Activated CD4-positive, alpha-beta T cell treated with anti-CD3 and anti-CD28 coated beads, Interleukin-2, amount 10 ng/mL, durations not matched to agents 7 days and 5 days (primary cell): ENCODE measurements at places on chromosomes 2 and 18. TPM values are rescaled to one million over a fixed set of nuclear protein-coding genes. Genes with fewer than 3 reads are reported as not detected.
A peak's percentile ranks its signal among the peaks of the same experiment; 100 is the strongest.

Gene UGP2
- total RNA-seq: 140 TPM

DNA sequence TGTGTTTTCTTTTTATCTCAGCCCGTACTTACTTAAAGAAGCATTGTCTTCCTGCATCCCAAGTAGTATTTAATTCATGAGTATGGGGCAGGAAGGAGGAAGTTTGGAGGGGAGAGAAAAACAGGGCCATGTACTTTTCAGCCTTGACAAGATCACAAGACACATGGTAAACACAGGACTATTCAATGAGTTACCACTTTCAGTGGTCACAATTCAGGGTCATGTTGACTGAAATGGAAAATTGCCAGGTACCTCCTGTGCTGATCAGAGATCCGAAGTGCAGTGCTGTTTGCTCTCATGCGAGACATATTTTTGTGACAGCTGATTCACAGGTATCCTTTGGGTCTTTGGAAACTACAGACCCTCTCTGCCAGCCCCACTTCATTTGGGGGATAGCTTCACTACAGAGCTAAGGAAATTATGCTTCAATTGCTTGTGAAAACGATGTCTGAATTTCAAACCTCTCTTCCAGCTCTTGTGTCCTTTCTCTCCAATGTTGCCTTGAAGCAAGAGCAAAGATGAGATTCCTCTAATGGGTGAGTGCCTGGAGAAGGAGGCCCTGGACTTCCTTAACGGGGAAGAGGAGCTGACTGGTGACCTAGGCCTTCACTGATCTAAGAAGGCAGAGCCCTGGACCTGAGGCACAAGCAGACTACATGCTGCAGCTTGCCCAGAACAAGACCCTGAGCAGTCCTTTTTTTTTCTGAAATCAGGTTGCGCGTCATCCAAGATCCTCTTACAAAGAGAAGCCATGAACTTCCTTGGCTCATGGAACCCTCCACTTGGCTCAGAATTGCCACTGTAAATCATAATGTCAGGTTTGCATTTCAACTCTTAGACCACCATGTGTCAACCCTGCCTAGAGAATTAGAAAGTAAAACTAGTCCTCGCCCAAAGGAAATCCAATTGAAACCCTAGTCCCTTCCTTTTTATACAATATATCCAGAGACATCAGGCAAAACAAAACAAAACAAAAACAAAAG, 44.1 kb downstream of the EVA1A start:
- H3K4me3 ChIP-seq: no peak overlapping the region
- peaks cover 10% of the 10 kb centered on the region for H3K27me3 ChIP-seq
- no peak for DNase-seq
- no peaks in the 10 kb centered on the region for H3K36me3 ChIP-seq

DNA sequence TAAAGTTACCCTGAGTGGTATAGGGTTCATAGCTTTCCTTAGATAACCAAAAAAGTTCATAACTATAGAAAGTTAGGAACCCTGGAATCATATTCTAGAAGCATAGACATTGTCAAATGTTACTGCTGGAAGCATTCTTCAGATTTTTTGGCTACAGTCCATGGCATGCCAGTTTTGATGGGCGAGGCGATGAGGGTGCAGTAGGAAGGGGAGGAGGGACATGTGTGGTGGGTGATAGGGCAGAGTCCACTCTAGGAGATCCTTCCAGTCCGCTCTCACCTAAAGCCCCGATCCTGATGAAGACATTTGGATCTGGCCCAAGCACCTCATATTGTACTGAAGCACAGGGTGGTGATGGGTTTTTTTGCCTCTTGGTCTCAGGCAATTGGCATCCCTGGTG, 91.8 kb downstream of the HRH4 start:
- H3K27me3 ChIP-seq: peaks cover 6% of the 10 kb centered on the region
- H3K27ac ChIP-seq: no peak overlapping the region
- no peaks in the 10 kb centered on the region for H3K4me1 ChIP-seq
- no peak for DNase-seq
- no peak overlapping the region for H3K4me3 ChIP-seq

Gene RTP5
- total RNA-seq: not detected

- H3K4me1 ChIP-seq: no peaks in the 10 kb centered on the region
- H3K27ac ChIP-seq: no peak overlapping the region
Observed at GRCh38 chr2:44813658-44814057, 127.8 kb upstream of the SIX3 start.

Gene ARHGAP15
- total RNA-seq: 197 TPM

DNA sequence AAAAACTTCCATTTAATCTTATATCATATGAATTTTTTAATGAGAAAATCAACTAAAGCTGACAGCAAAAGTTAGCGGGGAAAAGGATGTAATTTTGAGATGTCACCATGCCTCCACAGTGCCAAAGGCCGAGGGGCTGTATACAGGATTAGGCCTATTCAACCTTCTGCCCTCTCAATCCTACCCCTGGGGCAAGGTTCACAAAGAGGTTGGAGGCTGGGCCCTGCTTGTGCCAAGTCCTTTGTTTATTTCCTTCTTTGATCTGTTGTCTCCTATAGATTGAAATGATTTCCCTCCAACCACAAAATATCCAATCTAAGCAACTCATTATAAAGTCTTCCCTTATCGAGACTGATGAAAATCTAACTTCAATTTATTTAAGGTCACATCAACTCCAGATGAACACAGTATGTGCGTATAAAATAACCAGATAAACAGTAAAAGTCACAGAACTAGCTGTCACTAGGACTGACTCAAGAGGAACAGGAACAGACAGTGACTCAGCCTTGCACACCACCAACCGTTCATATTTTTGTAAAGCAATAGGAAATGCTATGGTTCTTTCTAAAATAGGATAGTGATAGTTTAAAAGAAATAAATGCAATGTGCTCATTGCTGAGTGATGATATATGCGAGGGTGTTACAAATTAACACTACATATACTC, 95.8 kb downstream of the SLC25A12 start:
- peaks cover 23% of the 10 kb centered on the region for H3K36me3 ChIP-seq
- H3K4me1 ChIP-seq: peaks cover 19% of the 10 kb centered on the region
- H3K27me3 ChIP-seq: no peaks in the 10 kb centered on the region
- H3K4me3 ChIP-seq: no peak overlapping the region

Gene ONECUT2
- total RNA-seq: not detected

GRCh38 chr2:18889565-18890332, 300.4 kb upstream of the NT5C1B start:
- H3K4me1 ChIP-seq: no peaks in the 10 kb centered on the region
- no peaks in the 10 kb centered on the region for H3K36me3 ChIP-seq
- H3K27me3 ChIP-seq: no peaks in the 10 kb centered on the region

DNA sequence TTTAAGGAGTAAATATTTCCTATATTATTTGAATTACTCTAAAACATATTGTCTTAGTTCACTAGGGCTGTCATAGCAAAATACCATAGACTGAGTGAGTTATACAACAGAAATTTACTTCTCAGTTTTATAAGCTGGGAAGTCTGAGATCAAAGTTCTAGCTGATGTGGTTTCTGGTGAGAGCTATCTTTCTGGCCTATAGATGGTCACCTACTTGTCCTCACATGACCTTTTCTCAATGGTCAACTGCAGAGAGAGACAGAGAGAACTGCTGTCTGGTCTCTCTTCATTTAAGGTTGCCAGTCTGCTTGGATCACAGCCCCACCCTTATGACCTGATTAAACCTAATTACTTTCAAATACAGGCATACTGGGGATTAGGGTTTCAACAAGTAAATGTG, 490.9 kb downstream of the FBXO15 start:
- no peak overlapping the region for H3K27ac ChIP-seq
- H3K4me3 ChIP-seq: no peak overlapping the region
- DNase-seq: no peak
- no peaks in the 10 kb centered on the region for H3K4me1 ChIP-seq
- H3K27me3 ChIP-seq: no peaks in the 10 kb centered on the region

GRCh38 chr2:199984755-199985154, 29.4 kb downstream of the MAIP1 start:
- DNase-seq: no peak
- H3K36me3 ChIP-seq: no peaks in the 10 kb centered on the region
- no peaks in the 10 kb centered on the region for H3K27me3 ChIP-seq
- H3K27ac ChIP-seq: no peak overlapping the region
- H3K4me3 ChIP-seq: no peak overlapping the region
- H3K4me1 ChIP-seq: peaks cover 9% of the 10 kb centered on the region

- peaks cover 8% of the 10 kb centered on the region for H3K4me1 ChIP-seq
- no peak overlapping the region for H3K4me3 ChIP-seq
- H3K36me3 ChIP-seq: peaks cover 78% of the 10 kb centered on the region
- DNase-seq: no peak
- no peaks in the 10 kb centered on the region for H3K27me3 ChIP-seq
Observed at GRCh38 chr2:208280933-208281332, 14.9 kb downstream of the PIKFYVE start.

DNA sequence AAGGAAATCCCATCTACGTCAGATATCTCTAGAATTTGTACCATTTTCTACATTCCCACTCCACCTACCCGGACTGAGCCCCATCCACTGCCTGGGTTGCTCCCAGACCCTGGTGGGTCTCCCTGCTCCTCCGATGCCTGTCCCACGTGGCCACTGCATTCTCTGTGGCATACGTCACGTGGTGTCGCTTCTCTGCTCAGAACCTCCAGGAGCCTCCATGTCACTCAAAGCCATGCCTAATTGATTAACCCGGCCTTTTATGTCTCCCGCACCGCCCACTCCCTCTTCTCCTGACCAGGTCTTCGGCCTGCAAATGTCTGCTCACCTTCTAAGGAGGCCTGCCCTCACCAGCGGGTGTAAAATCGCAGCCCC, 176.6 kb downstream of the HDAC4 start:
- no peaks in the 10 kb centered on the region for H3K27me3 ChIP-seq
- no peak for DNase-seq
- H3K27ac ChIP-seq: peak overlapping the region; percentile 31
- no peak overlapping the region for H3K4me3 ChIP-seq

DNA sequence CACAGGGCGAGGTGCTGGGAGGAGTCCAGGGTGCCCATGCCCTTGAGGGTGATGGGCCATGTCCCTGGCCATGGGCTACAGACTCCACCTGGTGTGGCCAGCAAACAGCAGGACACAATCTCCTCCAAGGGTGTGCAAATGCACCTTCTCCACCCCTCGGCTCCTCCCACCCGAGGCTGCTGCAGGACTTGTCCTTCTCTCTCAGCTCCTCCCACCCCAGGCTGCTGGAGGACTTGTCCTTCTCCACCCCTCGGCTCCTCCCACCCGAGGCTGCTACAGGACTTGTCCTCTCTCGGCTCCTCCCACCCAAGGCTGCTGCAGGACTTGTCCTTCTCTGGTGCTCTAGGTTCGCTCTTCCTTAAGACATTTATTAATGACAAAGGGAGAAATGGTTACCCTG, 57.3 kb upstream of the SNTG2 start:
- H3K27me3 ChIP-seq: peaks cover 10% of the 10 kb centered on the region
- H3K27ac ChIP-seq: no peak overlapping the region

- no peak for DNase-seq
- no peak overlapping the region for H3K27ac ChIP-seq
- H3K4me1 ChIP-seq: no peaks in the 10 kb centered on the region
- no peaks in the 10 kb centered on the region for H3K27me3 ChIP-seq
Observed at GRCh38 chr2:14816069-14817060, 183.8 kb downstream of the LRATD1 start.

DNA sequence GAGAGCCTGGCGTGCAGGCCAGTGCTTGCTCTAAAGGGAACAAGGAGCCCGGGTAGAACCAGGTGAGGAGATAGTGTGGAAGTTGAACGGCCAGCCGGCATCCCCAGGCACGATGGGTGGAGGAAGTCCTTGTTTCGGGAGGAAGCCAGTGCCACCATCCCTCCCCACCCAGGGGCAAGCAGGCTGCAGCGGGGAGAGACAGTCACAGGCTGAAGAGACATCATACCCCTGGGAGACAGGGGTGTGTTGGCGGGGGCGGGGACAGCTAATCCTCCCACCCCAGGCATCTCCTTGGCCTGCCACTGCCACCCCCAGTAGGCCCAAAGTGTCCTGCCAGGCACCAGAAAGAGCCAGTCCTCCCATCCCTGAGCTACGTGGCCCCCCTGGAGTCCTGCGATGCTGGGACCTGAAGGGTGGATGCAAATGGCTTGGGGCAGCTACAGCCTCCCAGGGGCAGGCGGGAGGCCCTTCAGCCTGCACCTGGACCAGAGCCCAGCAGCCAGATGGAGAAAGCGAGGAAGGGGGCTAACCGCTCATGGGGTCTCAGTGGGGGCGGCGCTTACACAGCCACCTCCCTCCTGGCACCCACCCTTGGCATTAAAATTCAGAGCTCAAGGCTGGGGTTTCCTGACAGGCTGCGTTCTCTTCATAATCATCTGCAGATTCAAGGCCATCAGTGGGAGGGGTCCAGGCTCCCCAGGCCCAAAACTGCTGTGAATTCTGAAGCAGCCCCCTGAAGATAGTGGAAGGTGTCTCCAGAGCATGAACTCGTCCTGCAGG, 14.8 kb upstream of the GPR55 start:
- H3K27ac ChIP-seq: no peak overlapping the region
- peaks cover 18% of the 10 kb centered on the region for H3K4me1 ChIP-seq
- H3K27me3 ChIP-seq: peaks cover 2% of the 10 kb centered on the region
- H3K36me3 ChIP-seq: peaks cover 5% of the 10 kb centered on the region

DNA sequence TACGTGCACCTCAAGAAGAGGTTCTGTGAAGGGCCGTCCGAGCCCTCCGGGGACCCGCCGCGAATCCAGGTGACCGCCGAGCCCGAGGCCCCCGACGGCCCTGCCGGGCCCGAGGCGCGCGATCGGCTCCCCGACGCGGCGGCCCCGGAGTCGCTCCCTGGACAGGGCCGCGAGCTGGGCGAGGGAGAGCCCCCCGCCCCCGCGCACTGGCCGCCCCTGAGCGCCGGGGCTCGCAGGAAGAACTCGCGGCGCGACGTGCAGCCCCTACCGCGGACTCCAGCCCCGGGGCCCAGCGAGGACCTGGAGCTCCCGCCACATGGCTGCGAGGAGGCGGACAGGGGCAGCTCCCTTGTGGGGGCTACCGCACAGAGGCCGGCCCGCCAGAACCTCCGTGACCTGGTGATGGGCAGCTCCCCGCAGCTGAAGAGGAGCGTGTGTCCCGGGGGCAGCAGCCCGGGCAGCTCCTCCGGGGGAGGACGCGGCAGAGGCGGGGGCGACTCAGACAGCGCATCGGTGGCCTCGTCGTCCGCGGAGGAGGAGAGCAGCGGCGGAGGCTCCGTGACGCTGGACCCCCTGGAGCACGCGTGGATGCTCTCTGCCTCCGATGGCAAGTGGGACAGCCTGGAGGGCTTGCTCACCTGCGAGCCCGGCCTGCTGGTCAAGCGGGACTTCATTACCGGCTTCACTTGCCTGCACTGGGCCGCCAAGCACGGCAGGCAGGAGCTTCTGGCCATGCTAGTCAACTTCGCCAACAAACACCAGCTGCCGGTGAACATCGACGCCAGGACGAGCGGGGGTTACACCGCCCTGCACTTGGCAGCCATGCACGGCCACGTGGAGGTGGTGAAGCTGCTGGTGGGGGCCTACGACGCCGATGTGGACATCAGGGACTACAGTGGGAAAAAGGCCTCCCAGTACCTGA, 812 bp downstream of the SOWAHC start:
- peaks cover 69% of the 10 kb centered on the region for H3K27me3 ChIP-seq
- no peak for DNase-seq
- no peaks in the 10 kb centered on the region for H3K36me3 ChIP-seq
- H3K27ac ChIP-seq: no peak overlapping the region
- peak overlapping the region; percentile 30 for H3K4me3 ChIP-seq
- H3K4me1 ChIP-seq: peaks cover 11% of the 10 kb centered on the region

GRCh38 chr18:34742891-34743341, 32.8 kb downstream of the DTNA start:
- no peaks in the 10 kb centered on the region for H3K4me1 ChIP-seq
- H3K4me3 ChIP-seq: no peak overlapping the region
- H3K27ac ChIP-seq: no peak overlapping the region
